Fibroblast of skin of back (primary cell): ENCODE measurements at places on chromosomes 3 and 15.
A peak's percentile ranks its signal among the peaks of the same experiment; 100 is the strongest.

- no peak for DNase-seq
Measured at GRCh38 chr3:65398953-65399352, 639.8 kb downstream of the MAGI1 start.

DNA sequence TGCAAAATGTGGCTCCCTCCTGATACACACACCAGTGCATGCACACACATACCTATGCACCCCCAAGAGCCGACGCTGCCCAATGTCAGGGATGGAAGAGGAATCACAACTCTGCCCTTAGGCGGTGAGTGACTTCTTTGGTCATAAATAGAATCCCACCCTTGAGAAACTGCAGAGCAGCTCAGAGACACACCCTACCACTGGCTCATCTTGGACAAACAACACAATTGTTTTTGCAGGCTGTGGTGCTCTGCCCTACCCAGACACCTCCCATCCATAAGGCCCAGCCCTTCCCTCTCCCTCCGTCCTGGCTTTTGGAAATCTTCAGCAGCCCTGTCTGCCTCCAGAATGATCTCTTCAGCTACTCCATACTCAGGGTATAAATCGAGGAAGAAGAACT lies 73.8 kb upstream of the HRH1 start:
- DNase-seq, result peak; percentile 56

DNA sequence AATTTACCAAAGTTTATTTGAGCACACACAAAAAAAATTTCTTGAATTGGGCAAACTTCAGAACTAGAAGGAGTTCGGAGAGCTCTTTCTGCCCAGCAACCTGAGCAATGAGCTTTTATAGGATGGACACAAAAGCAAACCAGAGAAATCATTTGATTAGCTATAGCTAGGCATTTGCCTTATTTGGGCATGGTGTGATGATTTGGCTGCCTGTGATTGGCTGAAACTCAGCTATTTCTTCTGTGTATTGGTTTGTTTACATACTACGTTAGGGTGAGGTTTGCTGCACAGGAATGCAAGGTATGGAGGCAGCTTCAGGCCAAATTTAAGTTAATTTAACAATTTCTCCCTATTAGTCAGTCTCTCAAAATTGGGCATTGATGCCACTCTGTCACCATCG lies 65.1 kb downstream of the NEK11 start:
- peak; percentile 46 for DNase-seq

DNA sequence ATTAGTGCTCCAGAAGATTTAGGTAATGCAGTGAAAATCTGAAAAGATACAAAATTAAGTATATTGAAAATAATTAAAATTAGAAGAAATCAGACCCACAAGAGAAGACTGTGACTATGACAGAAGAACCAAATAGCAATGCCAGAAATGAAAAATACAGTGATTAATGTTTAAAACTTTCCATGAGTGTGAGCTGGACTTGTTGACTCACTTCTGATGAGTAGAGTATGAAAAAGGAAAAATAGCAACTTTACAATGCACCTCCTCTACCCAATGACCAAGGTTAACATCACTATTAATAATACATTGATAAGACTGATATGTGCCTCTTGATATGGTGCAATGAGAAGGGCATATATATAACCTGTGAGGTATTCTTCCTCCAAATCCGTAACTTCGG lies 39.3 kb upstream of the SLC22A13 start:
- peak; percentile 73 for DNase-seq

GRCh38 chr15:64536244-64536836 lies 76.0 kb downstream of the ZNF609 start:
- DNase-seq, result peak; percentile 91

GRCh38 chr3:69085168-69085832 lies 563 bp downstream of the ARL6IP5 start:
- peak; percentile 37 for DNase-seq

DNA sequence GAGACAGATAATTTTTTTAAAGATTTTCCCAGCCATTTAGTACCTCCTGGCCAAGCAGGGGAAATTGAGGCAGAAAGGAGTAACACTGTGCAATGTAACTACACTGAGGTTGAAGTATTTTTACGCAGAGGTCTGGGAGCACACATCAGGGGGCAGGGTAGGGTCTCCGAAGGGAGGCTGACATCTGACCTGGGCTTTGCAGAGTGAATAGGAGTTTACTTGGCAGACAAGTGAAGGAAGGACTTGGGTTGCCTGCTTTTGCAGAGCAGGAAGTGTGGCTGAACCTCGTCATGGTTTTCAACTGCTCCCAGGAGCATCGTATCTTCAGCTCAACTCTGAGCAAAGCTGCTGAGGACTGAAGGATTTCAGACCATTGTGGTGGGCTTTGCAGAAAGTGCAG lies 66.2 kb downstream of the LRRK1 start:
- DNase-seq, result no peak

GRCh38 chr3:29576675-29577074 lies 295.8 kb downstream of the RBMS3 start:
- DNase-seq, result no peak

GRCh38 chr3:65503776-65504175 lies 534.9 kb downstream of the MAGI1 start:
- no peak for DNase-seq

DNA sequence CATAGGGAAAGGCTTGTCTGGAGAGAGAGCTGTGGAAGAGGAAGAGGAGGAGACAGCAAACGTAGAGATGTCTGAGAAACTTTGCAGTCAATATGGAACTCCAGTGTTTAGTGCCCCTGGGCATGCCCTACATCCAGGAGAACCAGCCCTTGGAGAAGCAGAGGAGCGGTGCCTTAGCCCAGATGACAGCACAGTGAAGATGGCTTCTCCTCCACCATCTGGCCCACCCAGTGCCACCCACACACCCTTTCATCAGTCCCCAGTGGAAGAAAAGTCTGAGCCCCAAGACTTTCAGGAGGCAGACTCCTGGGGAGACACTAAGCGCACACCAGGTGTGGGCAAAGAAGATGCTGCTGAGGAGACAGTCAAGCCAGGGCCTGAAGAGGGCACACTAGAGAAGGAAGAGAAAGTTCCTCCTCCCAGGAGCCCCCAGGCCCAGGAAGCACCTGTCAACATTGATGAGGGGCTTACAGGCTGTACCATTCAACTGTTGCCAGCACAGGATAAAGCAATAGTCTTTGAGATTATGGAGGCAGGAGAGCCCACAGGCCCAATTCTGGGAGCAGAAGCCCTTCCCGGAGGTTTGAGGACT lies 6.9 kb downstream of the MAP1A start:
- no peak for DNase-seq

DNA sequence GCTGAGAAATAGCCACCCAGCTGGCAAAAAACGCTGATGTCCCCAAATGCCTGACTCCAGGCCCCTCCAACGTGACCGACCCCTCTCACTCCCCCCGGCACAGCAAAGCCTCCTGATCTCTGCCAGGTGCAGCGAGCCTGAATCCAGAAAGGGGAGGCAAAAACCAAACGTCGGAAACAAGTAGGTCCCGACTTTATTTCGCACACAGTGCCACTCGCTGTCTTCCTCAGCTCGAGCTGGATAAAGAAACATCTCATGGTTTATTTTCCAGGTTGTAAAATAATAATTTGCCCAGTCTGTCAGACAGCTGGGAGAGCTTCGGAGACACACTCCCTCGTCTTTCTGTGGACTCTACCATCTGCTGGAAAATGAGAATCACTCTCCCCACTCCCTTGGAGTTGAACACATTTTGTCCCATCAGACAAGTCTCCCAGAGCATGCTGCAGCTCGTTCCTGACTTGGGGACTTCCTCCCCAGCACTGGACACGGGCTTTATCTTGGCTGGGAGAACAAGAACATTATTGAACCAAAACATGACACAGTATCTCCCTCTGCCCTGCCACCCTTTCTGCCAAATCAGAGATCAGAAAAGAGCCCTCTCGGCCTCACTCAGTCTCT lies 142.8 kb downstream of the NUP210 start:
- no peak for DNase-seq

GRCh38 chr3:56368846-56369245 lies 99.4 kb downstream of the ERC2 start:
- DNase-seq, result no peak

DNA sequence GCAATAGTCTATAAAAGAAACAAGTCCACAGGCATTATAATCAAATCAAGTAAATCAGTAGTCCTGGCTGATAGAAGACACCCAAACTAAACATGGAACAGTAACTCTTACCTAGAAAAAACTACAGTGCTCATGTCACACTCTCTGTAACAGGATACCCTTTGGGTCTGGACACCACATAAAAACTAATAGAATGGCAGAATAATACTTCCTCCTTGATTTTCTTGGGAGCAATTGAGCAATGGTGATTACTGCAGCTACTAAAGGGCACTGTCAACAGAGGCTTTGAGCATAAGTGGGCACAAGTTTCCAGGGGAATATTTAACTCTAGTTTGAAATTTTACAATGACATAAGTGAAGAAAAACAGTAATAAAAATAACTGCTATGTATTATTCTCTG lies 59.5 kb downstream of the GLB1 start:
- no peak for DNase-seq

DNA sequence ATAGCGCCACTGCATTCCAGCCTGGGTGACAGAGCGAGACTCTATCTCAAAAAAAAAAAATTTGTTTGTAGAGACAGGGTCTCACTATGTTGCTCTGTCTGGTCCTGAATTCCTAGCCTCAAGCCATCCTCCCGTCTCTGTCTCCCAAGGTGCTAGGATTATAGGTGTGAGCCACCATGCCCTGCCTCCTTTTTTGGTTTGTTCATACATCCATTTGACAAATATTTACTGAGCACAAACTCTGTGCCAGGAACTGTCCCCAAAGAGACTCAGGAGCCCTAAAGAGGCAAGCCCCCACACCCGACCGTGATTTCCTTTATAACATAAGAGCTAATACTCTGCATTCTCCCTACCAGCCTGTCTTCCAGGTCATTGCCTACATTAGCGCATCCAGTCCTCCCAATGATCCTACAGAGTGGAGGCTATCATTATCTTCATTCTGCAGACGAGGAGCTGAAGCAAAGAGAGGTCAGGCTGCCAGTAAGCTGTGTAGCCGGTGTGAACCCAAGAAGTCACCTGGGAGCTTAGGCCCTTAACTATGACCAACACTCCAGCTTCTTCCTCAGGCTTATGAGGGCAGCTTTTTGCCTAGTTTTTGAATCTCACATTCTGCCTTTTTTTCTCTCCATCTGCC lies 6.3 kb upstream of the PXK start:
- DNase-seq, result no peak

- DNase-seq, result peak; percentile 72
Measured at GRCh38 chr3:188584162-188584529, 430.2 kb downstream of the LPP start.

GRCh38 chr15:20353966-20354883 lies 187.4 kb downstream of the GOLGA6L6 start:
- DNase-seq, result no peak

DNA sequence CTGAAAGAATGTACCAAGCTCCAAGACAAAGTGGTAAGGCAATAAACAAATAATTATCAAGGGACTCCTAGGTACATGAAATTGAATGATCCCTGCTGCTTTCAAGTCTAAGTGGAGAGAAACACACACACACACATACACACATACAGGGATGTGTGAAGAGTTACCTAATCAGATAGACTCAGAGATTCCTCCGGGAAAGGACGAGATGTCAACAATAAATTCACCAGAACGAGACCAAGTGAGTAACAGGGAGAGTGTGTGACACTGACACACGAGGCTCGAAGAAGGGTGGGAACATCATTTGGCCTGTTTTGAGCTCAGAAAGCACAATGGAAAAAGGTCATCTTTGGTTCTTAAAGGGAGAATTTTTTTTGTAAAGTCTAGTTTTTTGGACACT lies 13.4 kb downstream of the LRIG1 start:
- DNase-seq, result peak; percentile 62

DNA sequence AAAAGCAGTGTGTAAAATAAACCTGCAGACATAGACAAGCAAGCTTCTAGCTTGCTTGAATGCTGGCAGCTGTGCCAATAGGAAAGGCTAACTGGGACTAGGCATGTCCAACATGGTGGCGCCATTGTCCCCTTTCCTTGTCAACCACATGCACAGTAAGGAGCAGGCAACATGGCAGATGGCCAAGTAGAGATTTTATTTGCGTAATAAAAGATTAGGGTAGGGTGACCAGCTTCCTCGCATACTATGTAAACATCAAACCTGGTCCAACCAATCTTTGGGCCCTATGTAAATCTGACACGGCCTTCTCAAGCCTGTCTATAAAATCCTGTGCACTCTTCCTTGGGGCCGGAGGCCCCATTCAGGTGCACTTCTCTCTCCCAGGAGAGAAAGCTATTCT lies 575.4 kb upstream of the GOLIM4 start:
- DNase-seq, result no peak

- peak; percentile 70 for DNase-seq
Measured at GRCh38 chr3:30510596-30510995, 95.8 kb upstream of the TGFBR2 start.

GRCh38 chr3:38119821-38120692 lies 16.9 kb downstream of the ACAA1 start:
- DNase-seq, result no peak

DNA sequence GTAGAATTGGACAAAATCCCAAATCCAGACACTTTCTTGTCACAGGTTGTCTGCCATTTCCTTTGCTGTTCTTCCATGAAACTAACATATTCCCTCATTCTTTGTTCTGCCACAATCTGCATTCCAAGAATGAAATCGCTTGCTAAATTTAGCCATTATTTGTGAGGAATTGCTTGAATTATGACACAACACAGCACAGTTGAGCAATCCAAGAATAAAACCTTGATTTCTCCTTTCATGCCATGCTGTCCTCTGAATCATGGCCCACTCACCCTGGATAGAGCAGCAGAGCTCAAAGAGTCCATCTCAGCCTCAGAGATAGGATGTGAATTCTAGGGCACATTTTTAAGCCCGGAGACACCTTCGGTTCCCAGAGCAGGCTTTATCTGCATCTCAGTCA lies 35.2 kb upstream of the GREM1 start:
- DNase-seq, result peak; percentile 97

DNA sequence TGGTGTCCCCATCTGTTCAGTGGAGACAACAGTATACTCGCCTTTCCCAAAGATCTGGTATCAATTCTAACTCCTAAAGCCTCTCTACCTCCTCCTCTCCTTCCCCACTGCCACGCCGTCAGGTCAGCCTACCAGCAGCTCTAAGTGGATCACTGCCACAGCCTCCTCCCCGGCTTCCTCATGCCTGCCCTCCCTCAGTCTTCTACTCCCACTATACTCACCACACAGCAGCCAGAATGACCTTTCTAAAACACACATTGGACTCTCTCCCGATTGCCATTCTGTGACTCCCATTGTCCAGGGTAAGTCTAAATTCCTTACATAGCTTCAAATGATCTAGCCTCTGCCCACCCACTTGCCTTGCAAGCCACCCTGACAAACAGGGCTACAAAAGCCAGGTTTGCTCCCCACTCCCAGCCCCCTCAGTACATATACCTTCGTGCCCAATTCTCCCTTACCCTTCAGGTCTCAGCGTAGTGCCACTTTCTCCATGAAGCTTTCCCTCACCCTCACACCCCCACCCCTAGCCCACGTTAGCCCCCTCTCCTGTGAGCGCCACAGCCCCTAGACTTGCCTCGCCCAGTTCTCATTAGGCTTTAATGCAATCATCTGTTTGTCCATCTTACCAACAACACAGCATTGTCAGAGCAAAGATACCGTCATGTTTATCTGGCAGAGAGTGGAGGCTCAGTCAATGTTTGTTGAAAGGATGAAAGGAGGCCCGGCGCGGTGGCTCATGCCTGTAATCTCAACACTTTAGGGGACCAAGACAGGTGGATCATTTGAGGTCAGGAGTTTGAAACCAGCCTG lies 9.5 kb upstream of the SEMA7A start:
- DNase-seq, result no peak
